ENCODE measurements at places on chromosomes 12 and 14.

- no peak for DNase-seq
These were observed 401.4 kb downstream of the RPL10L start for GRCh38 chr14:46250113-46250703.

GRCh38 chr12:3042826-3043225, 34.4 kb upstream of the TSPAN9 start:
- DNase-seq = no peak

DNA sequence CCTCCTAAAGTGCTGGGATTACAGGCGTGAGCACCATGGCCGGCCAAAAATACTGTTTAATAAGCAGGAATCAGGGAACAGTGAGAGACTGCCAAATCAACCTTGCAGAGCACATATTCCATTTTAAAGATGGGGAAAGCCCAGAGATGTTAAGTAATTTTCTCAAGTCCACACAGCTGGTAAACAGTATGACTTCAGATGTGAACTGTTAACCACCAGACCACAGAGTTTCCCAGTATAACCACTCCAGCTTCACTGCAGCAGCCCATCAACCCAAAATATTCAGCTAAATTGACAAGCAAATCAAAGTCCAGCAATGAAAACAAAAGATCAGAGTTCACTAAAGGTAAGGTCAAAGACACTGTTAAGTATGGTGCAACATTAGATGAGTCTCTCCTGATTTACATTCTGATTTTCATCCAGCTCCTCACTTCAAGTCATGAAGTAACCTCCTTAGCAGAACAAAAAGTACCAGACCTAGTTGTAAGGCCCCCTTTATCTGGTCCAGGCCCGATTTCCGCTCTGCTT, 82.1 kb downstream of the TRAFD1 start:
- no peak for DNase-seq

- DNase-seq = no peak
These were observed 85.9 kb upstream of the REP15 start for GRCh38 chr12:27610374-27610773.

DNA sequence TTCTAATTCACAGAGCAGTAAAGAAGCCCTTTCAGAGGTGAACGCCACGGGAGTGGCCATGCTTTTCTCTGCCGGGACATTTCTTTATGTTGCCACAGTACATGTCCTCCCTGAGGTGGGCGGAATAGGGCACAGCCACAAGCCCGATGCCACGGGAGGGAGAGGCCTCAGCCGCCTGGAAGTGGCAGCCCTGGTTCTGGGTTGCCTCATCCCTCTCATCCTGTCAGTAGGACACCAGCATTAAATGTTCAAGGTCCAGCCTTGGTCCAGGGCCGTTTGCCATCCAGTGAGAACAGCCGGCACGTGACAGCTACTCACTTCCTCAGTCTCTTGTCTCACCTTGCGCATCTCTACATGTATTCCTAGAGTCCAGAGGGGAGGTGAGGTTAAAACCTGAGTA, 26.2 kb upstream of the PLEKHD1 start:
- DNase-seq = no peak

DNA sequence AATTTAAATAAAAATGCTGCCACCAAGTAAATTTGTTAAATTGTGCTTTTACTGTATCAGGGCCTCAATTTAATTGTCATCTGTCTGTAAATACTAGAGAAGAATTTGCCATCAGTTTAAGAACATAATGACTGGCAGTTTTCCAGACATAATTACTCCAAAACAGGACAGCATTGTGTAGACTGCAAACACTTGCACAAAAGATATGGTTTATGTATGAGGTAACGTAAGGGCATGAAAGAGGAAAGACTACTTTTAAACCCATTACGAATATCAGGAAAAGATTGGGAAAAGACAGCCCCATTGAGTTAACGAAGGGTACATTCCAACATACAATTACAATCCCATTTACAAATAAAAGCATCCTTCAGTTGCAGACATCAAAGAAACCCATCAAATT, 59.8 kb upstream of the KRR1 start:
- DNase-seq = no peak

DNA sequence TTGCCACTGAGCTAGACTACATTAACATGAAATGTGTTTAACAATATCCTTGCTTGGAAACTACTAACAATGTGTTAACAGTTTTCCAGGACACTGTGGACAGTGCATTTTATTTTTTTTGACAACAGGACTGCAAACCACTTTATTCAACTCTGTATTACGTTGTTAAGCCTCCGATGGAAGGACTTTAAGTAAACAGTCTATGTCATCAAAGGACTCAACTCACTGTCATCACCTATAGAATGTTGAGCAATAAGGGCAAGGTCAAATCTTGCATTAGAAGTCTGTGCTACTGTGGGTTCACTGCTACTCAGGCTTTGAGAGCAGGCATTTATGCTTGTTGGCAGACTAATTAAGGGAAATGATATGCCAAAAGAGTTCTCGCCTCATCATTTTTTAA, 483.7 kb downstream of the FLRT2 start:
- no peak for DNase-seq

GRCh38 chr12:2941524-2941923, 17.7 kb upstream of the TEAD4 start:
- no peak for DNase-seq

DNA sequence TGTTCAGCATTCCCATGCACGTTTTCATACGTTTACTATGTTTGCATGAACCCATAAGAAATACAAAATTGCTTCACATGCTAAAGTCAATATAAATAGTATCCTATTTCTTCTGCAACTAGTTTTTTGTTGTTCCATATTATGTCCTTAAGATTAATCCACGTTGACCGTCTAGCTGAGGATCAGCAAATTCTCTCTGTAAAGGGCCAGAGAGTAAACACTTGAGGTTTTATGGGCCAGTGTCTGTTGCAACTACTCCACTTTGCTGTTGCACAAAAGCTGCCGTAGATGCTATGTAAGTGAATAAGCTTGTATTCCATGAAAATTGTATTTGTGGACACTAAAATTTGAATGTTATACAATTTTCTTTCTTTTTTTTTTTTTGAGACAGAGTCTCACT, 21.1 kb upstream of the PITPNM2 start:
- DNase-seq = no peak

- no peak for DNase-seq
These were observed 48.7 kb upstream of the CNTN1 start for GRCh38 chr12:40643506-40643905.

DNA sequence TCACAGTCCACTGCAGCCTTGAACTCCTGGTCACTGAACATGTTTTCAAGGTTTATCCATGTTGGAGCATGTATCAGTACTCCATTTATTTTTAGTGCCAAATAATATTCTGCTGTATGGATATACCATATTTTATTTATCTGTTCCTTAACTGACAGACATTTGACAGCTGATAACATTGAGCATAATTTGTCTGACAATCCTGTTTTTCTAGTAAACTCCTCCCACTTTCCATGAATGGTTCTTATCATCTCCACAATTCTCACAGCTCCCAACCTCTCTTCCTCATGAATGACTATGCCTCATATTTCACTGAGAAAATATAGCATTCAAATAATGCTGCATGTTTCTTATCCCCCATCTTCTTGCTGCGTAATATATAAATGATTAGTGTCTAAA, 33.3 kb downstream of the COCH start:
- DNase-seq = no peak

GRCh38 chr12:58741226-58741625, 179.1 kb downstream of the LRIG3 start:
- no peak for DNase-seq

- no peak for DNase-seq
These were observed 4.2 kb upstream of the SLC8A3 start for GRCh38 chr14:70192915-70193314.

DNA sequence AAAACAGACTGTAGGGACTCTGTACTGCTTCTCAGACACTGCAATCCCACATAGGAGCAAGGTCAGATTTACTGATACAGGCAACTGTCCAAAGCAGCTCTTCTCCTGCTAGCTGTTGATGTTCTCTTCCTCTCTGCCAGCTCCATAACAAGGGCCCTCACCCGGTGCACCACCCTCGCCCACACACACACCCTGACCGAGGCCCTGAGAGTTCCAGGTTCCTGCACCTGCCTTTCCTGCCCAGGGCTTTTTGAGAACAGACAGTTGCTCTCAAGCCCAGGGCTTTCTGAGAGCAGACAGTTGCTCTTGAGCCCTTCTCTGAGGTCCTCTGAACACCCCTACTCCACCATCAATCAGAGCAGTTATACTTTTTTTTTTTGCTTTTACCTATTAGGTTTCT, 233.8 kb upstream of the GARIN6 start:
- DNase-seq = no peak

- DNase-seq = no peak
These were observed 44.2 kb downstream of the DUSP16 start for GRCh38 chr12:12518464-12518845.

- peak; percentile 7 for DNase-seq
These were observed 127.7 kb upstream of the MAX start for GRCh38 chr14:65229748-65230728.

DNA sequence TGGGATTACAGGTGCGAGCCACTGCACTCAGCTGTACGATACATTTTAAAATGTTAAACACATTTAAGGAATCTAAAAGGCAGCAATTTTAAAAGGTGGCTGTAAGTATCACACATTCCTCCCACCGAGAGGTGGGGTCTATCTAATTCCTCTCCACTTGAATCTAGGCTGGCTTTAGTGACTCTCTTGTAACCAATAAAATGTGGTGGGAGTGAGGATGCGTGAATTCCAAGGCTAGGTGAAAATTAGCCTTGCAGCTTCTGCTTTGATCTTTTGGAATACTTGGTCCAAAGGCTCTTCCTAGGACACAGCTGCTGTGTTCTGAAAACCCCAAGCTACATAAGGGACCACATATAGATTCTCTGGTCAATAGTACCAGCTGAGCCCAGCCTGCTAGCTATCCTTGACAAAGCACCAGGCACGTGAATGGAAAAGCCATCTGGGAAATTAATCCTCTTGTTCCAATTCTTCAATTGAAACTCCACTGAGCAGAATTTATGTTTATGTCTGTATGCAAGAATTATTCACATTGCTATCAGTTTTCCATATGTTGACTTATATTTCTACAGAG, 8.8 kb upstream of the GPRC5D start:
- DNase-seq = no peak

- DNase-seq = no peak
These were observed 8.1 kb downstream of the SERPINA9 start for GRCh38 chr14:94467728-94468520.

- no peak for DNase-seq
These were observed 46.0 kb upstream of the PLEKHG6 start for GRCh38 chr12:6264402-6265037.

DNA sequence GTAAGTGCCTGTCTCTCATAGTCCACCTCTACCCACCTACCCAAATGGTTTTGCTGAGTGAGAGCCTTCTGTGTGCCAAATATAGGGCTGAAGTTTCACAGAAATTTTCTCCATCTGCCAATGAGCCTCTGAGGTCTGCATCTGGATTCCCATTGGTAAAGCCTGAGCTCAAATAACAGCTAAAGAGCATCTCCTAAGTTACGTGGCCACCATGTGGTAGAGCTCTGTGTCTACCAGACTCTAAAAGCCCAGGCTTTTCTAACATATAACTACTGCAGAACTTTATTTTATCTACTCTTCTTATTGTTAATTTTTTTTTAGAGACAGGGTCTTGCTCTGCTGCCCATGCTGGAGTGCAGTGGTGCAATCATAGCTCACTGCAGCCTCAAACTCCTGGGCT, 16.0 kb downstream of the AMDHD1 start:
- no peak for DNase-seq

DNA sequence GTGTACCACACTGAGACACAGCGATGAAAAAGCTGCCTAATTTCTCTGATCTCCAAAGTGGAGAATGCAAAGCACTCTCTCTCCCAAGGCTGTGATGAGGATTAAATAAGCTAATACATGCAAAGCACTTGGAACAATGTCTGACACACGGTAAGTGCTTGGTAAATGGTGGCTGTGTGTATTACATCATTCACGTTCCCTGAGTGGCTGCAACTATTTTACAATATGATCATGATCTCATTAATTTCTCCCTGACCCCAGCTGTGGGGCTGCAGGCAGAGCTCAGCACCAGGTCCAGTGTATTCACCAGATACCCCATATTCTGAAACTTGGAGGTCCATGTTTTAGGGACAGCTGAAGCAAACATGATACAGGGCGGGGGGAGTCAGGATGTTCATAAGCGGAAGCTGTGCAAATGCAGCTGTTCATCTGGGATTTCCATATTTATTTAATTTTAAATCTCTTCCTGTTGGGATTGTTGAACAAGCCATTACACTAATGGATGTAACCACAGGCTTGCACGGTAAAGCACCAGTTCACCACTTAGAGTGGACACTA, 106.4 kb downstream of the CCDC60 start:
- no peak for DNase-seq

DNA sequence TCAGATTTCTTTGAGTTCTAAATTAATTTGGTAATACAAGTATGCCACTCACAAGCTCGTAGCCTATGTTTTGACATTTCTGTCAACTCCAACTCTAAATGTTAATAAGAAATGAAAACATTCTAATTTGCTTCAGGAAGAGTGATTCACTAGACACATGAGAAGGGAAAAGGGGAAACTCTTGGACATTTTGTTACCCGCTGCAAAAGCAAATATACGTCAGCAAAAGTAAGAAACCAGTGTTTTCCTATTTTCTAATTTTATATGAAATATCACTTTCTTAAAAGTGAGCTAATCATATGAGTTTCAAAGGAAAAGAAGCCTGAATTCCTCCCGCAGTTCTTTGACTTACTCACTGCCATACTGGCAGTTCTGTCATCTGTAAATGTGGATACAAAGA, 162.3 kb downstream of the GRIP1 start:
- DNase-seq = no peak

- DNase-seq = no peak
These were observed 84.8 kb downstream of the FBXL14 start for GRCh38 chr12:1509413-1510052.

GRCh38 chr14:23828001-23828400, 125.6 kb upstream of the DHRS4 start:
- no peak for DNase-seq

DNA sequence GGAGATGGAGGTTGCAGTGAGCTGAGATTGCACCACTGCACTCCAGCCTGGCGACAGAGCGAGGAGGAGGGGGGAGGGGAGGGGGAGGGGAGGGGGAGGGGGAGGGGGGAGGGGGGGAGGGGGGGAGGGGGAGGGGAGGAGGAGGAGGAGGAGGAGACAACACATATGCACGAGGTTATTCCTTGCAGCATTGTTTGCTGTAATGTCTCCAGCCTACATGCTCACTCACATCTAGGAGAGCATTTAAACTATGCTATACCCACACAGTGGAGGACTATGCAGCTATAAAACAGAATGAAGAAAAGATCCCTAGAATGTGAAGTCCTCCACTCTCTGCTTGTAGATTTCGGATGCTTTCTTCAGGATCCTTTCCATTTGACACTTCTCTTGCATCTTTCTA, 3.5 kb upstream of the HIGD1C start:
- DNase-seq = no peak

- no peak for DNase-seq
These were observed 468.3 kb downstream of the AACS start for GRCh38 chr12:125533434-125534029.

DNA sequence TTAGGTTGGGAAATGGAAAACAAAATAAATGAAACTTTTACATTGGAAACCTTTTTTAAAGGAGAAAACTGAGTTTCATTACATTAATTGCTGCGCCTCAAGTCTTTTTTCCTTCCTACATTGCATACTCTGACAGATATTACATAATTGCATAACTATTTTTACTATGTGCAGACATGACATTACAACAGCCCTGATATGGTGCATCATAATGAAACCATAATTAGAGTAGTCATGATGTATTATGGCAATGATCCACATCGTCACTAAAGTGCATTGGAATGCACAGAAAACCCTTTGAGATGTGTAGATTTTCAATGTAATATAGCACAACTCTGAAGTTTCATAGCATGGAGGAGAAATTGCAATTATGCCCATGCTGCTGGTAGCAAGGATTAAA, 217.8 kb upstream of the NPAS3 start:
- no peak for DNase-seq
